ENCODE measurements at places on chromosomes 11 and 22. TPM values are rescaled to one million over a fixed set of nuclear protein-coding genes. Genes with fewer than 3 reads are reported as not detected.

- no peaks in the 10 kb centered on the region for H3K27me3 ChIP-seq
- no peaks in the 10 kb centered on the region for H3K4me1 ChIP-seq
- H3K27ac ChIP-seq, result no peak overlapping the region
Observed at GRCh38 chr11:70883973-70884623, 368.3 kb downstream of the SHANK2 start.

DNA sequence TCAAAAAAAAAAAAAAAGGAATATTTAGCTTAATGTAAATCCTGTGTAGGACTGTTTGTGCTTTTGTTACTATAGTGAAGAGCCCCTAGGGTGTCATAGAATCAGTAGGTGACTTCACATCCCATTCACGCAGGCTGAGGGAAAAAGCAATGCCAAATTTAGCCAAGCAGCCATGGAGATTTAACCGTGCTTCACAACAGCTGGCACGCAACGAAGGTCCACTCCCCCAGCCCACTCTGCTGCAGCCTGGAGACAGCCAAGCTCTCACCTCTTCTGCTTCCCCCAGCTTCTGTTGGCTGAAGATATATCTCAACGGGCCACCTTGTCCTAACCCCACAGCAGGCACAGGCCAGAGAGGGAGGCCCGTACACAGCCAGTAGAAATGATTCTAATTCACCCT lies 78.8 kb upstream of the BID start:
- H3K36me3 ChIP-seq, result peaks cover 4% of the 10 kb centered on the region
- DNase-seq, result no peak
- H3K4me1 ChIP-seq, result no peaks in the 10 kb centered on the region
- H3K27me3 ChIP-seq, result no peaks in the 10 kb centered on the region
- H3K4me3 ChIP-seq, result no peak overlapping the region
- H3K27ac ChIP-seq, result no peak overlapping the region

GRCh38 chr11:101436511-101437142 lies 147.2 kb downstream of the TRPC6 start:
- H3K27ac ChIP-seq, result no peak overlapping the region
- no peak overlapping the region for H3K4me3 ChIP-seq
- no peaks in the 10 kb centered on the region for H3K27me3 ChIP-seq
- H3K4me1 ChIP-seq, result no peaks in the 10 kb centered on the region
- DNase-seq, result no peak

DNA sequence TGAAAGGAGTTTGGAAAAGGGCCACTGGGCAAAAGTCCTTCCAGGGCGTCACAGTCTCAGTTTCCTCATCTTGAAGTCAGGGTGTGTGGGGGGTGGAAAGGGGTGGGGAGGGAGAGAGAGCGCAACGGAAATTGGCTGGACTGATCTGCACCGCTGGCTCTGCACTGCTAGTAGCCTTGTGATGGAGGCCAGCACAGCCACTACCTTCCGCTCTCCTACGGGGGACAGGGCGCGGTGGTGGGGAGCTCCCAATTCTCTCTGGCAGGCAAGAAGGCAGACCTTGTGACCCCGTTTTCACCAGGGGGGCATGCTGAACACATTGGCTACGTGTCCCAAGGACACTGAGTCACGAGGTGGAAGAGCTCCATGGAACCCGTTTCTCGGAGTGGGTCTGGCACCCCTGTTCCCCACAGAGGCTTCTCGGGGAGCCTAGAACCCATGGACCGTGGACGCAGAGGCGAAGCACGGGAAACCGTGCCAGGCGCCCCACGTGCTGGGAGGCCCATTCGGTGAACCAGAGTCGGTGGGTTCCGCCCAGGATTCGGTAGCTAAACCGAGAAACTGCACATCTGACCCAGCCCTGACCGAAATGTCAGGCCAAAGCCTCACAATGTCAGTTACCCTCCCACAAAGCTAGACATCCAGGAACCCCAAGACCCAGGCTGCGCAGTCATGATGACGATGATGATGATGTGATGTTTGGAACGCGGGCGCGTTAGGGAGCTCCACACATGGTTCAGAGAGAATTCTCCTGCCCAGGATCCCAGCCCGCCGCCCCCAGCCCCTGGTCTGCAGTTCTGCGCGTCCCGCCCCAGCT lies 28.3 kb upstream of the WNT11 start:
- H3K27me3 ChIP-seq, result no peaks in the 10 kb centered on the region
- peak overlapping the region; percentile 65 for H3K4me3 ChIP-seq
- H3K4me1 ChIP-seq, result peaks cover 34% of the 10 kb centered on the region
- H3K36me3 ChIP-seq, result no peaks in the 10 kb centered on the region
- peak; percentile 37 for DNase-seq

DNA sequence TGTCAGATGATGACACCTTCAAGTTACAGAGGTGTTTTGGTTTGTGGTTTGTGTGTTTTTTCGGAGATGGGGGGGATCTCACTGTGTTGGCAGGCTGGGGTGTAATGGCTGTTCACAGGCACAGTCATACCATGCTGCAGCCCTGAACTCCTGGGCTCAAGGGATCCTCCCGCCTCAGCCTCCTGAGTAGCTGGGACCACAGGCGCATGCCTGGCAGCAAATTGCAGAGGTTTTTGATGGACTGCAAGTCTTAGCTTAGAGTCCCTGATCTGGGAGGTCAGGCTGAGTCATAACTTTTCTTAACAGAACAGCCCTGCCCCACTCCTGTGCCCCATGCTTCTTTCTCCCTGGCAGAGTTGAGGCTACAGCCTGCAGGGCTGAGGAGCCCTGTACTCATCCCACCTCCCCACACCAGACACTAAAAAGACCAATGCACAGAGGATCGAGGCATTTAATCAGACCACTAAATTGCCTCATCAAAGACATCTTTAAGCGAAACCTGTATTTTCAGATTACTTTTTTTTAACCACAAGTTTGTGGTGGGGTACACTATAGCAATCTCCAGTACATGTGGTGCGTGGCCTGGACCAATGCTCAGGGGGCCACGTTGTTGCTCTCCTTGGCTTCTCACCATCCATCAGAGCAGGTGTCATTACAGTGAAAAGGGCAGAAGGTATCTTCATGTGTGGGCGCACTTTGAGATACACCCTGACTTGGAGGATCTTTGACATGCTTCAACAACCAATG lies 17.1 kb upstream of the ADORA2A start:
- no peak overlapping the region for H3K4me3 ChIP-seq
- H3K27me3 ChIP-seq, result no peaks in the 10 kb centered on the region
- DNase-seq, result no peak
- peaks cover 10% of the 10 kb centered on the region for H3K4me1 ChIP-seq
- H3K36me3 ChIP-seq, result peaks cover 18% of the 10 kb centered on the region

DNA sequence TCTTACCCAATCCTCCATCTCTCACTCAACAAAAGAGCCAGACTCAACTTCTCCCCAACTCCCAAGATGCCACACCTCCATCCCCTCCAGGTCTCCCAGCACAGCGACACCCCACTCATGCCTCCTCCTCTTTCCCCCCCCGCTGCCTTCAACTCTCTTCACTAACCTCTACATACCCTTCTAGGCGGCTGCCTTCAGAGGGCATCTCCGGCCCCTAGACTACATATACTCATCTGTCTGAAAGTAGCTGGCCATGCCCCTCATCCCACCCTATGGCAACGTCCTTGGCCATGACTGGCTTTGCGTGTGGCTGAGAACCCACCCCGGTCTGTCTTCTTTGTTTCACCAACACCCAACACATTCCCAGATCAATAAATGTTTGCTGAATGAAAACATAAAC lies 81.7 kb upstream of the TMEM45B start:
- H3K36me3 ChIP-seq, result no peaks in the 10 kb centered on the region
- H3K4me1 ChIP-seq, result no peaks in the 10 kb centered on the region
- no peak overlapping the region for H3K27ac ChIP-seq
- no peak overlapping the region for H3K4me3 ChIP-seq
- DNase-seq, result no peak

GRCh38 chr11:62015615-62016014 lies 48.2 kb upstream of the FTH1 start:
- H3K4me3 ChIP-seq, result no peak overlapping the region
- DNase-seq, result no peak
- no peaks in the 10 kb centered on the region for H3K36me3 ChIP-seq
- H3K27me3 ChIP-seq, result no peaks in the 10 kb centered on the region
- peaks cover 10% of the 10 kb centered on the region for H3K4me1 ChIP-seq
- H3K27ac ChIP-seq, result no peak overlapping the region

- H3K27me3 ChIP-seq, result no peaks in the 10 kb centered on the region
- H3K27ac ChIP-seq, result peak overlapping the region; percentile 99
- peaks cover 7% of the 10 kb centered on the region for H3K4me1 ChIP-seq
- H3K36me3 ChIP-seq, result peaks cover 26% of the 10 kb centered on the region
- DNase-seq, result no peak
Observed at GRCh38 chr11:810040-810567, 337 bp downstream of the RPLP2 start.

DNA sequence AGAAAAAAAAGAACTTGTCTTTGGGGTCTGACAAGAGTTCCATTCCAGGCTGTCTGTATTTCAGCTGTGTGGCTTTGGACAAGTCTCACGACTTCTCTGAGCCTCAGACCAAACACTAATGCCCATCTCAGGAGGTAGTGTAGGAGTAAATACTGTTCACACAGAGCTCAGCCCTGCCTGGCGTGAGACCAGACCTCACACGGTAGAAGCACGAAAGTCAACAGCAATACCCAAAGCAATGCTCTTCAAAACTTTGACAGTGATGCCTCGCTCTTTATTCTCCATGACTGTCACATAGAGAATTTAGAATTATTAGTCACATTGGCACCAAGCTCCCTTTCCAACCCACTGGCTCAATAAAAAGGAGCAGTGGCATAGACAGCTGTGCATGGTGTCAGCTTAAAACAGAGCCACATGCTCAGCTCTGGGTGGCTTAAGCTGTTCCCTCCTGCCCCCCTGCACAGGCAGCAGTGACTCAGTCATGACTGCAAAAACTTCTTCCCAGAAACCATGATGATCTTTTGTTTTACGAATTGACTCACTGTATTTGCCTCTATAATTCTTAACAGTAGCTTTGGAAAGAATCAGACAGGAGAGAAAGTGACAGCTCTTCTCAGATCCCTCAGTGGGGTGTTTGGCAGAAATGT lies 74.0 kb upstream of the PHF21B start:
- H3K36me3 ChIP-seq, result no peaks in the 10 kb centered on the region
- no peaks in the 10 kb centered on the region for H3K27me3 ChIP-seq
- no peak for DNase-seq
- no peak overlapping the region for H3K27ac ChIP-seq
- no peak overlapping the region for H3K4me3 ChIP-seq

DNA sequence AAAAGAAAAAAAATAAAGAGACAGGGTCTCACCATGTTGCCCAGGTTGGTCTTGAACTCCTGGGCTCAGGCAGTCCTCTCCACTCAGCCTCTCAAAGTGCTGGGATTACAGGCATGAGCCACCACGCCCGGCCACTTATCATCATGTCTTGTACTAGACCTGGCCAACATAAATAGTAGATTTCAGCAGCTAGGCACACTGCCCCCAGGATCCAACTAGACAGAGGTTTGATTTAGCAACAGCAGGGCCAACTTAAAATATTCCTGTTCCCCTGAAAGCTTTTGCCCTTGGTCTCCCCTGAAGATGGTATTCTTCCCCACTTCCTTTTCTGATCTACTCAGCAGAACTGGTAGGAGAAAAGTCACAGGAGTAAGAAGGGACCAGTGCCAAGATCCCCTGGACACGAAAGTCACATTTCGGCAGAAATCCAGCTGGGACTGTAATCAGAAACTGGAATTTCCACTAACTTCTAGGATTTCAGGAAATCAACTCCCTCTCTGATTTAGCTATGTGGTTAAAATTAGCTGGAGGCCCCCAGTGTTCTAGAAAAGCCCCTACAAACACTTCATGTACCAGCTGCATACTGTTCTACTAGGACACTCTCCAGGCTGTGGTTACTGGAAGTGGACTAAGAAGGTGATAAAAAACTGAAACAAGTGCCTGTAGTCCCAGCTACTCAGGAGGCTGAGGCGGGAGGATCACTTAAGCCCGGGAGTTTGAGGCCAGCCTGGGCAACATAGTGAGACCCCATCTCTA lies 8.9 kb upstream of the PPP2R1B start:
- DNase-seq, result no peak
- no peaks in the 10 kb centered on the region for H3K36me3 ChIP-seq
- no peak overlapping the region for H3K4me3 ChIP-seq
- H3K27ac ChIP-seq, result no peak overlapping the region
- H3K4me1 ChIP-seq, result peaks cover 8% of the 10 kb centered on the region

- no peaks in the 10 kb centered on the region for H3K4me1 ChIP-seq
- H3K27ac ChIP-seq, result no peak overlapping the region
- no peaks in the 10 kb centered on the region for H3K27me3 ChIP-seq
- DNase-seq, result no peak
- H3K36me3 ChIP-seq, result no peaks in the 10 kb centered on the region
Observed at GRCh38 chr11:76185931-76186401, 20.3 kb downstream of the WNT11 start.

Gene FOLR3
- total RNA-seq, result not detected

Gene OR5F1
- not detected for total RNA-seq

Gene MS4A12
- total RNA-seq, result not detected

Gene CREB3L1
- 1.0 TPM for total RNA-seq

Gene TRPC6
- total RNA-seq, result not detected

Gene CCDC73
- total RNA-seq, result 0.11 TPM
